Stimulated activated CD4-positive, alpha-beta T cell treated with anti-CD3 and anti-CD28 coated beads, Interleukin-1b, Interleukin-23, amount 100 ng/mL, for 1 hour (primary cell): ENCODE measurements at places on chromosomes 5 and 9.

DNA sequence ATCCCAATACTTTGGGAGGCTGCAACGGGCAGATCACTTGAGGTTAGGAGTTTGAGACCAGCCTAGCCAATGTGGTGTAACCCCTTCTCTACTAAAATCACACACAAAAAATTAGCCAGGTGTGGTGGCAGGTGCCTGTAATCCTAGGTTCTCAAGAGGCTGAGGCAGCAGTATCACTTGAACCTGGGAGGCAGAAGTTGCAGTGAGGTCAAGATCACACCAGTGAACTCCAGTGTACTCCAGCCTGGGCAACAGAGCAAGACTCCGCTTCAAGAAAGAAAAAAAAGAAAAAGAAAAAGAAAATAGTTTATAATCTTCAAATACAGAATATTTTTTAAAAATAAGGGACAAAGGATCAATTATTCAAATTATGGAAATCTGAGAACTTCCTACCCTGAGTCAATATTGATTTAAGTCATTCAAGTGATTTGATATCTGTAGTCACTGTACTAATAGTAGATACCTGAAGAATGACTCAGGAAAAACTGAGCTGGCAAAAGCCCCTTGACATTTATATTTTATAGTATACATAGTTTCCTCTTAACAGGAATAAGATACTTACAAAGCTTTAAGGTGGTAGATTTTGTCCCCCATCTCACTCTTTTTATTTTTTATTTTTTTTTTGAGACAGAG lies 61.8 kb downstream of the PTBP3 start:
- DNase-seq = no peak

DNA sequence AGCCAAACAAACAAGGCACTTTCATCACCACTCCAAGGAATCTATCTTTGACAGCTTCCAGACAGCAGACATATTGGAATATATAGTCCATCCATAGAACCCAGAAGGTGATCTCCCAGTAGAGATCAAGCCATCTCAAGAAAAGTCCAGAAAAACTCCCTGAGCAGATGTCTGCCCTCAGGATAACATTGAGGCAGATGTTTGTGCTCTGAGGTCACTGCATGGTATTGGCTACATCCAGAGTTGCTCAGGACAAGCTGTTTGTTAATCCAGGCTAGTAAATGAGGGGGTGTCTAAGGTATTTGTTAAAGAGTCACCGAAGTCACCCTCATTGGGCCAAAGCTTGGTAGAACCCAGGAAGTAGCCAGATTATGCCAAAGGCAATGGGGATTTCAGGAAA lies 556.3 kb upstream of the KLF4 start:
- DNase-seq = no peak

- DNase-seq = no peak
Measured at GRCh38 chr9:137138722-137139467, at the start of gene GRIN1. TSS of gene GRIN1 (plus strand) at chr9:137139154. CDS start at chr9:137139487, 333 bp downstream.

GRCh38 chr9:137407590-137408300 lies 15.2 kb downstream of the EXD3 start:
- DNase-seq = no peak

- DNase-seq = no peak
Measured at GRCh38 chr5:84131372-84131771, 253.3 kb downstream of the EDIL3 start.
